ENCODE measurements at places on chromosomes 7 and 10.

- DNase-seq = no peak
Measured at GRCh38 chr10:127997937-127998336, 91.0 kb downstream of the PTPRE start.

GRCh38 chr7:55432939-55433784 lies 68.0 kb downstream of the LANCL2 start:
- DNase-seq = no peak

- DNase-seq = no peak
Measured at GRCh38 chr10:17062009-17062408, 67.6 kb downstream of the CUBN start.

DNA sequence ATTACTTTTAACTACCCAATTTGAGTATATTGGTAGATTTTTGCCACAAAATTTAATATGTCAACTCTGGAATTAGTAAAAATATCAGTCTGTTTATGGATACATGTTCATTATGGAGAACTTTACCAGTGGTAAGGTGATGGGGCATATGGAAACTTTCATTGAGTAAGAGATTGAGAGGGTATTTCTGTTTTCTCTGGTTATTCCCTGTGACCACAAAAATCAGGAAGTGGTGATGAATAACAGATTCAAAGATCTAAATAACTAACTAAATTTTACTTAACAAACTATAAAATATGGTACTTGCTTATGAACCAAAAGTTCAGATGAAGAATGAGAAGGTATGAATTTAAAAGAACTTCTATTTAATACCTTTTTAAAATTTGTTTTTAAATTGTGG lies 22.1 kb upstream of the STEAP4 start:
- DNase-seq = no peak

GRCh38 chr7:28182071-28182471 lies 1.5 kb upstream of the JAZF1 start:
- DNase-seq = no peak

All from left ventricle myocardium superior (tissue), 1 donor.